Kasumi-1 (cell line): ENCODE measurements at places on chromosomes 5 and 9.
A peak's percentile ranks its signal among the peaks of the same experiment; 100 is the strongest.

- no peak for DNase-seq
These were observed 66.7 kb downstream of the IRX1 start for GRCh38 chr5:3662344-3662743.

GRCh38 chr5:120512068-120512467 is 48.0 kb downstream of the PRR16 start:
- no peak for DNase-seq

- DNase-seq = no peak
These were observed 103.3 kb upstream of the EDIL3 start for GRCh38 chr5:84487963-84488362.

- DNase-seq = peak; percentile 82
These were observed 9.1 kb upstream of the URM1 start for GRCh38 chr9:128361986-128362646.

DNA sequence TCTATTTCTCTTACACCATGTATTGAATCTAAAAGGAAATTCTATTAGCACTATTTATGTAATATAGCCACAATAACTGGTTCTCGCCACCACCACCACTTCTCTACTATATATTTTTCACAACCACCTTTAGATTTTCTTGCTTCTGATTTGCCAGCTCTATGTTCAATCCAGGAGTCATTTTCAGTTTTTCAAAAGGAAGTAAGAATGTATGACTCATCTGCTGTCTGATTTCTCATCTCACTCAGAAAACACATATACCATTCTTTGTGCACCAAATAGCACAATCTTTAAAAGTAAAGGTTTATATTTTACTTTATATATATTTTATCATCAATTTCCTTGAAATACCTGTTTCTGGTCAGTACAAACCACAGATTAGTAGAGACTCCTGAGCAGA is 1127.5 kb downstream of the TAF11L14 start:
- DNase-seq = peak; percentile 37

DNA sequence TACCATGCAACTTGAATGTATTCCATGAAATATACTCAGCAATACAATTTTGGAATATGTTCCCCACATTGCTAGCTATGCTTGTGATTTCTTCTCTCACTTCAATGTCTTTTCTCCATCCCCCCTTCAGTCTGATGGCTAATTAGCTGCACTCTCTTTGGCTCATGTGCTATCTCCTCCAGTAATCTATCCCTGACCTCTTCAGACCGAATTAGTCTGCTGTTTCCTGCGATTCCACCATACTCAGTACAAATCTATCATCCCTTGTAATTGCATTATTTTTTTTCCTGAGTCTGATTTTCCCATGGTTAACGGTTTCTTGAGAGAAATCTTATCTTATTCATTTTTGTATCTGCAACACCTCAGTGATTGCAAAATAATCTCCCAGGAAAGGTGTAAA is 360.7 kb upstream of the CDH10 start:
- no peak for DNase-seq

GRCh38 chr5:153460421-153460820 is 30.0 kb upstream of the GRIA1 start:
- no peak for DNase-seq

DNA sequence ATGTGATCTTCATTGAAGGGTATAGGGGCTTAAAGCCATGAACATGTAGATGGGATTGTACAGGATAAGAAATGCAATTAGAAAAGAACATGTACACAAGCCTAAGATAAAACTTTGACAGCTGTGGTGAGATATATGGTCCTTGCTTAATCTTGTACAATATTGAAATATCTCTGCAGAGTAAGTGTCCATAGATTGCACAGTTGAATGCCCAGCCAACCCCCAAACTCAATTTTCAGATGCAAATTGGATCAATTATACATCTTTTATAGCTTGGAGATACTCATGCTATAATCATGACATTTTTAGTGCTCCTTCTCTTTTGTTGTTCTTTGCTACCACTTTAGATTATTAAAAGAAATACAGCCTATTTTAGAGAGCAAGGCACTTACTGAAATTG is 59.5 kb upstream of the CHSY3 start:
- no peak for DNase-seq

DNA sequence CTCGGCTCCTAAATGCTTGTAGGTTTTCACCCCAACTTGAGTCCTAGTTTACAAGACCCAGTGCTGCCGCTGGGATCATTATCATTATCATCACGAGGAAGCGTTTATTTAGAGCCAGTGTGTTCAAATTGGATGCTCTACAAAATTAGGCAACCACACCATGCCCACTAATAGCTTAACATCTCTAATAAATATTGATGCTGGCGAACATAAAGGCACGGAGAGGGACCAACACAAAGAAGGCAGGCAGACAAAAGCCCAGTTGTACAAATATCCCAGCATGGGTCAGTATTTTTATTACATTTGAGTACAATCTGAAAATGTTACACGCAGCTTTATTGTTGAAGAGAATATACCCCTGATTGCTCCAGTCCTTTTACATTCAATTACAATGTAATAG is 4.7 kb downstream of the CFAP77 start:
- DNase-seq = no peak

DNA sequence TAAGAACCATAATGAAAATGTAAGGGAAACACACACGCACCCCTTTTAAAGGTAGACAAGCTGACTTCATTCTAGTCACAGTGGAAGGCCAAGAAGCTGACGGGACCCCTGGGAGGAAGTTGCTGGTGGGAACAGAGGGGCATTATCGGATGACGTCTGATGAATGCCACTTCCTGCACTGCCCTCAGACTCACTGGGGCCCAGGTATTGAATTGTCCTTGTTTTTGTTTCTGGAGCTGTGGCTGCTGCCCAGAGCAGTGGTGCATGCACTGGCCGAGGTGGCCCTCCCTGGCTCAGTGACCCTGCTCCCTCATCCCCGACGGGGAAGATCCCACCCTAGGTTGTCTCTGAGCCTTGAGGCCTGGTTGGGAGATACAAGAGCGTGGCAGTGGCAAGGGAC is 15.3 kb upstream of the RPL26L1 start:
- no peak for DNase-seq

GRCh38 chr5:17796757-17797396 is 162.6 kb downstream of the TAF11L14 start:
- no peak for DNase-seq

- DNase-seq = no peak
These were observed 356.5 kb downstream of the PRELID2 start for GRCh38 chr5:145478651-145479050.

DNA sequence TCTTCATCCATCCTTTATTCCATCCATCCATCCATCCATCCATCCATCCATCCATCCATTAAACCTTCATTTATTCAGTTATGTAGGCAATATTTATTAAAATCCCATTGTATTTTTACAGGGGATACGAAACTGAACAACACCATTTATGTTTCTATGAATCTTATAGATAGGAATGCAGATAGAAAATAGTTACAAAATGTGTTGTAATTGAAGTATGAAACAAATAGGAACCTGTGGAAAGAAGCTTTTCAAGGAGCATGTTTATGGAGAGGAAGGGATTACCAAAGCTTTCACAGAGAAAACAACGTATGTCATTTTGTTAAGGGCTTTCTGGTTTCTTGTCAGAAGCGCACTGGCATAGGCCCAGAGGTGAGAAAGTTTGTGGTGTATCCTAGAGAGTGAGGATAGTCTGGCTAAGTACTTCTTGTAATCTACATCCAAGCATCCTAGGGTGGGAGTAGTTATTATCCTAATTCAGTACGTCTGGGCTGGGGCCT is 184.0 kb downstream of the CNTLN start:
- no peak for DNase-seq
